ENCODE measurements at places on chromosomes 11 and 22.

DNA sequence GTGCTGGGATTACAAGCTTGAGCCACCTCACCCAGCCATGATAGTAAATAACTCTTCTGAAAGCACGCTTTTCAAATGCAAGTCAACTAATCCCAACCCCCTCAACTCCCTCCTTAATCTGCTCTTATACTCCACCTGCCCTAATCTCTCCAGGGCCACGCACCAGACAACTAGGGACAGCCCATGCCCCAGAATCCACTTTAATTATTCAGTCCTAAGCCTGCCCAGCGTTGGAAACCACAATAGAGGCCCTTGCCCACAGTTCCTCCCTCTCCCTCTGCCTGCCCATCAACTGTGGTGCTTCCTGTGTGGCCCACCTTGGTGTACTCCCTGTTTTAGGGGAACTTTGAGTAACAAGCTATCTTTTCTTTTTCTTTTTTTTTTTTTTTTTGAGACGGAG, 2.7 kb upstream of the VPREB3 start:
- DNase-seq: no peak

- DNase-seq: no peak
Observed at GRCh38 chr11:94151903-94152677, 23.4 kb downstream of the PANX1 start.

GRCh38 chr22:50218153-50218995, 17.6 kb downstream of the SELENOO start:
- DNase-seq: no peak

GRCh38 chr11:70001246-70001645, 76.9 kb upstream of the ANO1 start:
- no peak for DNase-seq

GRCh38 chr22:40759294-40759840, 59.8 kb downstream of the SLC25A17 start:
- DNase-seq: no peak
